Femur (tissue), 1 donor: ENCODE measurements at places on chromosomes 2 and 18.

DNA sequence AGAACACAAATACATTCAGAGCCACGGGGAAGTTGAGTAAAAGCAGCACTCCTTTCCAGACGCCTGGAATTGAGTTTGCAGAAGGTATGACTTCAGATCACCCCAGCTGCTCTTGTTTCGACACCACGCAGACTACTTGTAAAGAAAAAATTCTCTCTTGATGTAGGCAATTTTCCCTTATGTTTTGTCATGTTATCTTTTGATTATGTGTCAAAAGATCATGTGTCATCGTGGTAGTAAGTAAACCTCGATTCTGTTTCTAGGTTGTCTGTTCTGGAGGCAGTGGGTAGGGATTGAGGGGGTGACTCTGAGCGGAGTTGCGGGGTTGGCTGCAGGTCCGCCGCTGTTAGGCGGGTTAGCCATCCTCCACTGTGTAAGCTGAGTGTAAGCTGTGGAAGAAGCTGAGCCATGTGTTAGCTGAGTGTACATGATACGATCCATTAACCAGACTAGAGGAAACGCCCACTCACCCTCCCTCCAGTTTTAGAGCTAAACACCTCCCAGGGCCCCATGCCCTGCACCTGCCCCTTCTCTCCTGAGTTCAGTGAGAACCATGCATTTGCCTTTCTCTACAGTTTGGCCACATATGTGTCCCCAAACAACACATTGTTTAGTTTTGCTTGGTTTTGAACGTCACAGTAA lies 181.8 kb downstream of the SNTG2 start:
- no peak for DNase-seq

GRCh38 chr2:209648714-209649113 lies 122.9 kb upstream of the UNC80 start:
- DNase-seq: no peak

DNA sequence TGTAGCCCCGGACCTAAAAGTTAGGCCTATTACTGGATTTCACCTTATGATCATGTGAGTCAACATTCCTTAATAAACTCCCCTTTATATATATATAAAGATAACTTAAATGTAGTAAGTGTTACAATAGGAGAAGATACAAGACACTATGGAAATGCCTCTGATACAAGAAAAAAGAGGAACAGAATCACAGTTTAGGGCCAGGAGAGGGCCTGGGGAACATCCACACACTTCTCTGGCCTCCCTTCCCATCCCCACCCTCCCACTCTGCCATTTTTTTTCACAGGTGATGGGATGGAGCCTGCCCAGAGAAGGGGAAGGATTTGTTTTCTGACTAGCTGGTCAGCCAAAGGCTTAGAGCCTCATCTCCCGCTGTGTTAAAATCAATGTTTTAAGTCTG lies 6.4 kb downstream of the CDC42EP3 start:
- DNase-seq: no peak

DNA sequence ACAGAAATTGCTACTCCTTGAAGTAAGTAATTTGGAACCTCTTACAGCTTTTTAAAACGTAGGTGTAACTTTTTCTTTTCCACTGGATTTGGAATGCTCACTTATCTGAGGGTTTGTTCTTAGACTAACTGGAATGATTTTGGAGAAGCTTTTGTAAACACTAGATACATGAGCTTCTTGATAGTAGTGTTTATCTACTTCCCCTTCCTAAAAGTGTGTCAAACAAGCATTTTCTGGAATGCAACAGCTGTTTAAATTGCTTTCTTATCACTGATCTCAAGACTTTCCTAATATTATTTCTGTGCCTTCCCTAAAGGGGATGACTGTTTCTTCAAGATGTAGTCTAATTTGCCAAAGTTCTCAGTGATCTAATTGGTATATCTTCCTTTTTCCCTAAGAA lies 282.6 kb downstream of the CCDC178 start:
- no peak for DNase-seq

GRCh38 chr2:144660518-144661316 lies 140.8 kb upstream of the ZEB2 start:
- no peak for DNase-seq

DNA sequence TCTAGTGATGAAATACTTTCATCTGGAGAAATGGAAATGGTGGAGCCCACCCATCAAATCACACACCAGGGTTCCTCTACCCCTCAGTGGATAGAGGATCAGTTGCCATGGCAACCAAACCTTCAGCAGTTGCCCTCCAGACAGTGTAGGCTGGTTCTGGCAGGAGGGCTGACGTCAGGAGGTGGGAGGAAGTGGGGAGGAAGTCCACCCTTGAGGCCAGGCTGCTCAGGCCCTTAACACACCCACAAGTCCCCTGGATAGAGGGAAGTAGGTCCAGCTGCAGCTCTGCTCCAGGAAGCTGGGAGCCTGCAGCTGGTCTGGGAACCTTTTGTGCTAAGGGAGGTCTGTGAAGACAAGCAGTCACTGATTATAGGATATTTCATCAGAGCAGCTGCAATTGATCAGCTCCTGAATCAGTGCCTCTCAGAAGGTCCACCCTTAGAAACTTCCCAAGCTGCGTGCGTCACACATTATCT lies 186.6 kb downstream of the MTX2 start:
- peak; percentile 84 for DNase-seq

DNA sequence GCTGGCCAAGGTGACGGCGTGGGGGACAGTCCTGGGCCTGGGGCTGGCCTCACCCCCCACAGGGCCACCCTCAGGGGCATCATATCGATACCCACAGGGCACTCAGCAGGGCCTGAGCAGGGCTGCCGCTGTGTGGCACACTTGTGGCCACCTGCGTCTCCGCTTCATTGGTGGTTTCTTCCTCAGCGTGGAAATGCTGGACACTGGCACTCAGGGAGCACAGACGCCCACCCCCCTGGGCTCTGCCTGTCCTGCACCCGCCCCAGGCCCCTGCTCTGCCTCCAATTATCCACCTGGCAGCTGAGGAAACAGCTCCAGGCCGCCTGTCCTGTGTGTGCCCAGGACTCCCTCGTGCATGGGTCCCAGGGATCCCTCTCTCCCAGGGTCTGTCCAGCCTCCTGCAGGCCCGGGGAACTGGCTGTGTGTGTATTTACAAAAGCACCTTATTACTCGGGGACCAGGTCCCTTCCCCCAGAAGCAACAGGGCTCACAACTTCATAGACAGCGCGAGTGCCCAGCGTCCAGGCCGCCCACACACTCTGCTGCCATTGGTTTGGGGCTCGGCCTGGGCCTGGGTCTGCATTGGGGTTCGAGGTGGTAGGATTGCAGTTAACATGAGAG lies 13.1 kb downstream of the CROCC2 start:
- peak; percentile 20 for DNase-seq
